Stimulated activated CD8-positive, alpha-beta memory T cell treated with anti-CD3 and anti-CD28 coated beads, Interleukin-4, amount 100 ng/mL, for 4 hours (primary cell): ENCODE measurements at places on chromosomes 2 and 18.

- no peak for DNase-seq
Measured at GRCh38 chr18:6682437-6683111, 46.9 kb upstream of the ARHGAP28 start.

DNA sequence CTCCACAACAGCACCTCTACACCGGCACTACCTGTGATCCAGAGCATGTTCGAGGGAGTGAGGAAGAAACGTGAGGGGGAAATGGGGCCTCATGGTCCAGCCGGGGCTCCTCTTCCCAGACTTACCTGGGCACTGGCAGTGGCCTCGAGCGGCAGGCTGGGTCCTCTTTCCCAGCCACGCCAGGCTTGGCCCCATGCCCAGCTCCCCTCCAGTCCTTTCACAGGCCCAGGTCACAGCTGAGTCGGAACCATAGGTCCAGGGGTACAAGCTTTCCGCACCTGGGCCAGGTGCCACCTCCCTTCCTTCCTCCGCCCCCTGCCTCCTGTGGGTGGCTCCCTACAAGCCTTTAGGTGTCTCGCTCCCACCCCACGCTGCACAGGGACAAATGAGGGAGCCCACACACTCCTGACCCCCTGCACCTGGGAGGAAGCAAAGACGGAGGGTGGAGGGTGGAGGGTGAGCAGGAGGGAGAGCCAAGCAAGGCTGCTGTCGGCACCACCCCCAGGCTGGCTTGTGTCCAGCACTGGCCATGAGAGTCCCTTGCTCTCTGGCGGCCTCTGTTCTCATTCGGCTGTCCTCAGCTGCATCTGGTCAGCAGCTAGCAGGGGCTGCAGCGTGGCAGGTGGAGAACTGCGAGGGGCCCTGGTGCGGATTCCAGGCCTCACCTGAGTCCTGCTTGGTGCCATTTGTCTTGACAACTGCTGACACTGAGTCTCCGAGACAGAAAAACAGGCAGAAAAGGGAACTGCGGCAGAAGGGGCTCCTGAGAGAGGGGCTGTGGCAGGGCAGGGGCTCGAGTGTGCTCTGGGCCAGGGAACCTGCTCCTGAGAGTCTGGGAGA, 26.8 kb downstream of the ADRA2B start:
- DNase-seq = no peak

DNA sequence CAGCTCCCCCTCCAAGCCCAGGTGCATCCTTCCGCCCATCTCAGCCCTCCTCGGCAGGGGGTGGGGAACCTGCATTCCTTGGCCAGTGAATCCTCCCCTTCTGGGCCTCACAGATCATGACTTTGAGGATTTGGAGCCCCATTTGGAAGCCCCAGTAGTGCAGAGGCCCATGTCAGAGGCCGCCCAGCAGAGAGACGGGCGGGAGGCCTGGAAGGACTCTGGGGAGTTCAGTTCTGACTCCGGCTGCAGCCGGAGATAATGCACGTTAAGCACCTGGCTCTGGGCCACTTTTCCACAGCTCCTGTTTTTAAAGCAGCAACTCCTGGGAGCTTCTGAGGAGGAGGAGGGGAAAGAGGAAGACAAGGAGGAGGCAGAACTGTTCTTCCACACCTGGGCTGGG, 14.9 kb downstream of the ATOH8 start:
- no peak for DNase-seq

DNA sequence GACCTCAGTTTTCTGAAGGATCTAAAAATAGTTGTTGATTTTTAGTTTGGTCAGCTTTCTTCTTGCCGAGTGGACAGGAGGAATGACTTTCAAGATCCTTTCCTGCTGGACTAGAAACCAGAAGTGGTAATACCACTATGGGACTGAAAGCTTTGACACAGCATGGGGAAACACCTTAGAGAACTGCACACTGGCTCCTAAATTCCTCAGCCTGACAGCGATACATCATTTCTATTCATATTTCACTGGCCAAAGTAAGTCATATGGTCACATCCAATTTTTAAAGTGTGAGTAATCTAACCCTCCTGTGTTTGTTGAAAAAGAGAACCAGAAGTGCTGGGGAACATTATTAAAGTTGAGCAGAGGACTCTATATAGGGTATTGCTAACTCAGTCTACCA, 244.7 kb upstream of the MMADHC start:
- DNase-seq = no peak

- DNase-seq = no peak
Measured at GRCh38 chr2:67037655-67038054, 359.5 kb upstream of the ETAA1 start.

- DNase-seq = no peak
Measured at GRCh38 chr2:10216677-10217488, 85.8 kb upstream of the HPCAL1 start.

DNA sequence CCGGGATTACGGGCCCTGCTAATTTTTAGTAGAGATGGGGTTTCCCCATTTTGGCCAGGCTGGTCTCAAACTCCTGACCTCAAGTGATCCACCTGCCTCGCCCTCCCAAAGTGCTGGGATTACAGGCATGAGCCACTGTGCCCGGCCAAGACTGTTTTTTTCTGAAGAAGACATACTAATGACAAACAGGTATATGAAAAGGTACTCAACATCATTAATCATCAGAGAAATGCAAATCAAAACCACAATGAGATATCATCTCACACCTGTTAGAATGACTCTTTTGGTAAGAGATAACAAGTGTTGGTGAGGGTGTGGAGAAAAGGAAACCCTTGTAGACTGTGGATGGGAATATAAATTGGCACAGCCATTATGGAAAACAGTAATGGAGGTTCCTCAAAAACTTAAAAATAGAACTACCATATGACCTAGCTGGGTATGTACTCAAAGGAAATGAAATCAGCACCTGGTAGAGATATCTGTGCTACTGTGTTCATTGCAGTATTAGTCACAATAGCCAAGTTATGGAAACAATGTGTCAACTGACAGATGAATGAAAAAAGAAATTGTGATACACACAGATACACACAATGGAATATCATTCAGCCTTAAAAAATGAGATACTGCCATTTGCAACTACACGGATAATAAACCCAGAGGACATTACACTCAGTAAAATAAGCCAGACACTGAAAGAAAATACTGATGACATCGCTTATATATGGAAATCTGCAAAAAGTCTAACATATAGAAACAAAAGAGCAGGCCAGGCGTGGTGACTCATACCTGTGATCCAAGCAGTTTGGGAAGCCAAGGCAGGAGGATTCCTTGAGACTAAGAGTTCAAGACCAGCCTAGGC, 20.8 kb downstream of the SOS1 start:
- no peak for DNase-seq

DNA sequence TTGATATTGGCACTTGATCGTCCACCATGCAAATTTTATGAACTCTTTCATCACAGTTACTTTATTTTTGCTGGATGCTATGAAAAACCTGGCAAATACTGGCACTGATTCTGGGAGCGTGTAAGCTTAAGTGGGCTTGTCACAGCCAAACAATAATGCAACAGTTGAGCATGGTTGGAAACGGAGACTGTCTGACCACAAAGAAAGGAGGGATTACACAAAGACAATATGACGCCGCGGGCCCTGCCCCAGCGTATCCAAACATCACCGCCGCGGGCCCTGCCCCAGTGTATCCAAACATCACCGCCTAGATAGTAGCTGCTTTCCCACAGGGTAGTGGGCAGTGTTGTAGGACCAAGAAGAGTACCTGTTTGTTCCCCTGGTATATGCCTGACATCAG, 135.9 kb downstream of the PRPF40A start:
- DNase-seq = no peak

- no peak for DNase-seq
Measured at GRCh38 chr2:184394642-184395041, 203.7 kb upstream of the ZNF804A start.

DNA sequence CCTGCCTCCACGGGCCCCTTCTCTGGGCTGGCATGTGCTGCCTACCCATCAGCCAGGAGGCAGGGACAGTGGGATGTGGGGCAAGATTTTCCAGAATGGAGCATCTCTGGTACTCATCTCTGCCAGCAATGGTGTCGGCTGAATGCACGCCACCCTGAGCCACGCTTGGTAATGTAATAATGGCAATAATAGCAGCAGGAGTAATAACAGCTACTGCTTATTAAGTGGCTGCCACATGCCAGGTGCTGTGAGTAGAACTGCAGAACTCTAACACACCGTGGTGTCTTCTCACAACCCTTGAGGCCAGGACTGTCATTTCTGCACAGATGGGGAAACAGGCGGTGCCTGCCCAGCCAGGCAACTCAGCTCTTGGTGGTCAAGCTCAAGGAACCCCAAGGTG, 113.6 kb downstream of the CELF4 start:
- DNase-seq = no peak

DNA sequence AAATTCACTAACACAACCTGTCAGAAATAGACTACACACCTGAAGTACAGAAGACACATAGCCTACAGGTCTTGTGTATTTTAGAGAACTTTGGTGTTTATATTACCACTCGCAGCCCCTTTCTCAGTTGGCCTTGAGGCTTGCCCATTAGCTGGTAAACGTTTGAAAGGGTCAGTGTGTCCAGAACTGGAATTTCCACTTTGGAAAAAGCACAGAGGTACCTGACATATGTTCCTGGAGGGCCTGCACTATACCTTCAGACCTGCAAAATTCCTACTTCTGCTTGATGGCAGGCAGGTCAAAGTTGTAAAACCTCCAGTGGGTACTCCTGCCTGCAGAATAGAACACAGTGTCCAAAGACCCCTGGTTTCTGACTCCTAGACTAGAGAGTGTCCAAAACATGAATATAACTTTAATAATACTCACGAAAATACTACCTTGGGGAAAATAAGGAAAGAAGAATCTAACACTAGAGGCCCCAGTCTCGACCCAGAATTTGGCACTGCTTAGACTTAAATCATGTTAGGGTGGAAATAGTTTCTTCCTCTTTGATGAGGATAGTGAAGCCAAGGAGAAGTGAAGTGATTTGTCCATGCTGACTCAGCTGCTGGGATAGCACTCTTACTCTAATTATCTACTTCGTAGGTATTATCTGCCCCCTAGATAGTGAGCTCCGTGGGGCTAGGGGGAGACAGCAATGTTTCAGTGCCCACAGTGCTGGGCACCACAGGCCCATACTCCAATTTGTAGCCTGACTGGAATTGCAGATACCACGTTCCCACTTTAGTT, 2.8 kb downstream of the KCTD1 start:
- DNase-seq = no peak

DNA sequence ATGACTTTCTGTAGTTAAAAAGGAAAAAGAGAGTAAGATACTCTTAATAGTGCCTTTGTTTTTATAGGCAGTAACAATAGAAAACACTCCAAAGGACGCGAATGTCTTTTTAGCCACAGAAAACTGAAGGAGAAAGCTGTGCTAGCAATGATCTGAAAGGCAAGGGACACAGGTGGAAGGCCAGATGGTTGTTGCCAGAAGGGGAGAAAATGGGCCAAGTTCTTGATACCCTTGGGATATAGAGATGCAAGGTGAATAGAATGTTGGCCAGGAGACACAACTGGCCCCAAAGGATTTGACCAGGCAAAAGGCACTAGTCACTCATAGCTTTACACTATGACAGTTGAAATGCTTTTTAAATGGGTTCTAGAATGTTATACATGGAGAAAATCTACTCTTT, 180.0 kb downstream of the NRXN1 start:
- no peak for DNase-seq

DNA sequence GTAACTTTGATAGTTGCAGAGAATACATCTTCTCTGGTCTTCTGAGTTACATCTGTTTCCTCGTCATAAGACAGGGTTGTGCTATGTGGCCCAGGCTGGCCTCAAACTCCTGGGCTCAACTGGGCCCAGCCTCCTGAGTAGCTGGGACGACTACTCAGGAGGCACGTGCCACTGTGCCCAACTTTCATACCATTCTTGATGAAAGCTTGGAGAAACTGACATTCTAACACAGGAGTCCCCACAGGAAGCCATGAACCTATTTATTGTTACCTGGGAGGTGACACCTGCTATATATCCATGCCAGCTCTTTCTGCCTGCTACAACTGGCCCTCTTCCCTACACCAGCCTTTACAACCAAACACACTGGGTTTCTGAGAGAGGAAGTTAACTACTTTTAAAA, 19.1 kb downstream of the EIF2AK3 start:
- no peak for DNase-seq

- DNase-seq = no peak
Measured at GRCh38 chr2:144411473-144411872, 108.4 kb downstream of the ZEB2 start.

GRCh38 chr2:113692698-113693428, 63.6 kb downstream of the SLC35F5 start:
- DNase-seq = no peak

DNA sequence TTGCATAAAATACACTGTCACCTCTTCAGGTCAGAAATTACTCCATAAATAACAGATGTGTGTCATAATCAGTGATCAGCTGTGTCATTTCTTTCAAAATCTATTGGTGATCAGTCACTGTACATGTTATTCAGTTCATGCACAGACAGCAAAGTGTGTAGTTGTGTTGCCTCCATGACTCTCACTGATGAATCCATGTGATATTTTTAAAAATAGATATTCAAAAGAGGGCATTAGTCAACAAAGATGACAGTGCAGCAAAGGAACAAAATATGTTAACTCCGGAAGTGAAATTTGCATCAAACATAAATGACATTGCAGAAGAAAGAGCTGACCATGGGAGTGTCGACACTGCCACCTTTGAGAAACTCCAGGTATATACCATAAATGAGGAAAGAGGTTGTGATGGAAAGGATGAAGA, 17.1 kb upstream of the MCM6 start:
- no peak for DNase-seq

- DNase-seq = no peak
Measured at GRCh38 chr2:160931531-160931930, 228.7 kb upstream of the TANK start.

- no peak for DNase-seq
Measured at GRCh38 chr2:233486778-233487552, 79.6 kb downstream of the USP40 start.

DNA sequence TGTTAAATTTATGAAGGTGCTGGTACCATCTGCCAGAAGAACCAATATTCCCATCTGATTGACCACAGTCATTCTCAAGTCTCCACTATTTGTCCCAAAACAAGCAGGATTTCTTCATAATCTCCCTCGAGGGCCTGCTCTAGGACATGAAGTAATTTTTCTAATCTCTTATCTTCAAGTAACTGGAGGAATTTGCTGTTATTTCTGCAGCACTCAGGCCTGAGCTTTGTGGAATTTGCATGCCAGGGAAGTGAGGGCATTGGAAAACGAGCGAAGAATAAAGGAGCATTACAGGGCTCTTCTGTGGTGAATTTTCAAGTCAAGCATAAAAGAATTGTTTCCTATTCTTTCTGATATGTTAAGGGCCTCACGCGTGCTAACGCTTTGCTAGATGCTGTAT, 161.2 kb upstream of the EPAS1 start:
- DNase-seq = no peak

DNA sequence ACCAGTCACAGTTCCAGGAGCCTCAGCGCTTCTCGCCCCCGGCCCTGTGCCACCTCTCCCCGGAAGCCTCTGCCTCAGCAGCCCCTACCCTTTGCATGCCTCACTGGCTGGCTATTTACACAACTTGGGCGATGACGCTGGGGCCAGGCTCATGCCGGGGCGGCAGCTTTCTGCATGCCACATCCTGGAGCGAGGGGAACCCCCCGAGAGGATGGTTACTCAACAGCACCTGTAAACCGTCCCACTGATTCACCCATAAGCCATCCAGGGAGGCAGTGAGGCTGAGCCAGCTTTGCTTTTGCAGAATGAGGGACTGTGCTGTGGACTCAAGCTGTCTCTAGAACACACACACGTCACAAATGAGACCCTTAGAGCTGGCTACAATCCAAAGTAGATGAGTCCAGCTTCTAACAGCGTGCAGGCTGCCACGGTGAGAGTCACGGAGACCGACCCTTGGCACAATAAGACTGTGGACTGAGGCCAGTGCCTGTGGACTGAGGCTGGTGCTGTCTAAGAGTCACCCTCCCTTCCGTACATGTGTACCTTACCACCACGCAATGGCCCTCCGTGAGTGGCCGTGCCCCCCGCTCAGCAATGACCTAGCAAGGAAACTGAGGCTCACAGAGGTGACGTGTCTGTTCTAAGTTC, 45.6 kb upstream of the ODC1 start:
- DNase-seq = peak; percentile 78
